ENCODE measurements at places on chromosomes 2 and 18.

- DNase-seq = no peak
Measured at GRCh38 chr18:62242955-62243354, 55.9 kb downstream of the RELCH start.

GRCh38 chr2:188693771-188694170 lies 280.4 kb upstream of the COL3A1 start:
- no peak for DNase-seq

DNA sequence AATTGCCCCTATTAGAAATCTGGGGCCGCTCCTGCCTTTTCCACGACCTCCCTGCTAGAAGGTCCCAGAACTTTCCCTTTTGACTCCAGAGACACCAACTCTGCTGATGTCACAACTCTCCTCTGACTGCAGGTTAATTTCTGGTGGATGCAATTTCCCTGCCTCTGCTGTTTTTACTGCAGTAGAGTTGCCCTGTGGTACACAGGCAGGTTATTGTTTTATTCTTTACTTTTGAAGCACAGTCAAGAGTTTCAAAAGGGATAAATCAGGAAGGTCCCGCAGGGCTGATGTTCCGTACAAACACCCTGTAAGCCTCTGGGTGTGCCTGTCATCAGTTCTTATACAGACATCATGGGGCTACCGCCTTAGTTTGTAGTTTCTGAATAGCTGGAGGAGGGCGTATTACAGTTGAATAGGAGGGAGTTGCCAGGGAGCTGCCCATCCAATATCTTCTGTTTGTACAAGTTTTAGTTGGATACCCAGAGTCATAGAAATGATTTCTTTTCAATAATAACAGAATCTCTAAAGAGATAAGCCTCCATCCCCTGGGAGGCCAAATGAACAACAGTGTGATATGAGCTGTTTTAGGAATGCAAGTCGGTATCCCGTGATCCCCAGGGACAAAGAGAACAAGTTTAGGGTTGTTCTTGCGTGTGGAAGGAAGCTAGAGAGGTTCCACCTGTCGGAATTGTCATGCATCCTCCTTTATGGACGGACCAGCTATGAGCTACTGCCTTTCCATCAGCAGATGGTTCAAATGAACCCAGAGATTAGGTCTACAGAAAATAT lies 108.4 kb upstream of the COPS8 start:
- DNase-seq = no peak

- no peak for DNase-seq
Measured at GRCh38 chr2:200741468-200742202, 70.1 kb upstream of the BZW1 start.

DNA sequence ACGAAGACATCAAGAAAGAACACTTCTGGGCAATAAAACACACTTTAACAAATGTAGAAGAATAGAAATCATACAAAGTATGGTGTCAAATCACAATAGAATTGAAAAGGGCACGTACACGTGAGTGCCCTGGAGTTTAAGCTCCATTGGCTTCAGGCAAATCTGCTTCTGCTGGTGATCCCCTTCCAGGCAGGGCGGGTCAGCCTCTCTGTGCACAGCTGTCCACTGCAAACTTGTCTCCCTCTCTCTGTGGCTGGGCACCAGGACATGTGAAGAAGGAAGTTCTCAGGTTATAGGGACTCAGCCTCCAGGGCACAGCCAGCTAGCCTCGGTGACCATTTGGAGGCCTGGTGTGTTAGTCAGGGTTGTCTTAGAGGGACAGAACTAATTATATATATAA lies 66.0 kb downstream of the ST3GAL5 start:
- DNase-seq = no peak

DNA sequence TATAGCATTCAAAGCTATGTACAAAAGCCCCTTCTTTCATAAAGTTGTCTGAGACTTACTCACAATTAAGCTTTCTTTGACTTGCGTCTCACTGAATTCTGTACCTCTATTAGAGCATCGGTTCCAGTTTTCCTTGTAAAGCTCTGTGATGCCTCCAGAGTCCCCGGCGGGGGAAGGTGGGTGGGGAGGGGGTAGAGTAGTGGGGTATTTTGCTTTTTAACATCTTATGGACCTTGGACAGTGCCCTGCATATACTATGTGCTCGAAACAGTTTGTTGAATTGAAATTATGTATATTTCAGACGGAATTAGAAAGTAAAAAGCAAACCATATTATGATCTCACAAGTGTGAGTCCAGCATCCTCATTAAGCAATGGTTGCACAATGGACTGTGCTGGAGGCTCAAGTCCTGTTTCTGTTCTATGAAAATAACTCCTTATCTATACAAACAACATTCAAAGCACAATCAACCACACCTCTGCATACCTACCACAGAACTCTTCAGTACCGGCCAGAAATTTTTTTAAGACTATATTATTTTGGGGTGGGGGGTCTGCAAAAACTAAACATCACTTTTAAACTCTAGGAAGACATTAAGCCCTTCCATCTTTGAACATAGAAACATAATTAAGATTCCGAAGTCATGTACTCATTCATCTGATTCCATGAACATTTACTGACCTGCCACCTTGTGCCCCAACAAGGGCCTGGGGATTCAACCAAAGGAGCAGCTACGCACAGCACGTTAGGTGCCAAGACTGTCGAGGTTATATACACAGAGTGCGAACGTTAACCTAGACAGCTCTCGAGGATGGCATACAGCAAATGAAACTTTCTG lies 908 bp downstream of the STAT1 start:
- DNase-seq = no peak

All from NCI-H1092 (cell line).